ENCODE measurements at places on chromosomes 4 and X. TPM values are rescaled to one million over a fixed set of nuclear protein-coding genes. Genes with fewer than 3 reads are reported as not detected.

- DNase-seq, result no peak
- H3K27ac ChIP-seq, result no peak overlapping the region
- H3K4me3 ChIP-seq, result no peak overlapping the region
- no peaks in the 10 kb centered on the region for H3K27me3 ChIP-seq
These were observed 163.4 kb downstream of the PDGFRA start for GRCh38 chr4:54392479-54392878.

DNA sequence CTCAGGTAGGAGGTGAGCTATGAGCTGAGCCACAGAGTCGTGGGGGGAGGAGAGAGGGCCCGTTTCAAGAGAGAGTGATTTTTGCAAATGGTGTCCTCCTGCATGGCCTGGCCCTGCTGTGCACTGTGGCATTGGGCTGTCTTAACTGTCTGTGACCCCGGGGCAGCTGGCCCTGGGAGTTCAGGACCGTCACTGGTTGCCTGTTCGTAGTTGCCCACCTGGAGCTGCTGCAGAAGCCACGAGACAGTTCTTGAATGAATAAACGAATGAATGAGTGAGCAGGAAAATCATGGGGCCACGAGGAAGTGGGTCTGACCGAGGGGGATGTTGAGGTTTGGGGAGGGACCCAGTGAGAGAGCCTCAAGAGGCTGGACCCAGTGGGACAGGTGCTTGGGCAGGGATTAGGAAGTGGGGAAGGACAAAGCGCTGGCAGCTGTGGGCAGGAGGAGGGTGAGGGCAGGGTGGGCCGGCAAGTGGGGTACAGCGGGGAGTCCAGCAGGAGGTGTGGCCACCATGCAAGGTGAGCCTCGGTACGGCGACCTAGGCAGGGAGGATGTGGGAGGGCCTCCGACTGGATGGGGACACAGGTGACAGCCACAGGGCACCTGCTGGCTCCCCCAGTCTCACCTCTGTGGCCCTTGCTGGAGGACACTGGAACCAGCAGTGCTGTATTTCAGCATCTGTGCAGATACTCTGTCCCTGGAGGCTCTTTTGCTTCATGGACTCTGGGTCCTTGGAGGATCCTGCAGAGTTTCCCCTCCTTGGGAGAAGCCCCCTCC is 10.2 kb downstream of the RGS12 start:
- H3K4me1 ChIP-seq, result peaks cover 8% of the 10 kb centered on the region
- H3K27ac ChIP-seq, result no peak overlapping the region
- H3K36me3 ChIP-seq, result no peaks in the 10 kb centered on the region
- H3K27me3 ChIP-seq, result no peaks in the 10 kb centered on the region
- H3K4me3 ChIP-seq, result no peak overlapping the region

DNA sequence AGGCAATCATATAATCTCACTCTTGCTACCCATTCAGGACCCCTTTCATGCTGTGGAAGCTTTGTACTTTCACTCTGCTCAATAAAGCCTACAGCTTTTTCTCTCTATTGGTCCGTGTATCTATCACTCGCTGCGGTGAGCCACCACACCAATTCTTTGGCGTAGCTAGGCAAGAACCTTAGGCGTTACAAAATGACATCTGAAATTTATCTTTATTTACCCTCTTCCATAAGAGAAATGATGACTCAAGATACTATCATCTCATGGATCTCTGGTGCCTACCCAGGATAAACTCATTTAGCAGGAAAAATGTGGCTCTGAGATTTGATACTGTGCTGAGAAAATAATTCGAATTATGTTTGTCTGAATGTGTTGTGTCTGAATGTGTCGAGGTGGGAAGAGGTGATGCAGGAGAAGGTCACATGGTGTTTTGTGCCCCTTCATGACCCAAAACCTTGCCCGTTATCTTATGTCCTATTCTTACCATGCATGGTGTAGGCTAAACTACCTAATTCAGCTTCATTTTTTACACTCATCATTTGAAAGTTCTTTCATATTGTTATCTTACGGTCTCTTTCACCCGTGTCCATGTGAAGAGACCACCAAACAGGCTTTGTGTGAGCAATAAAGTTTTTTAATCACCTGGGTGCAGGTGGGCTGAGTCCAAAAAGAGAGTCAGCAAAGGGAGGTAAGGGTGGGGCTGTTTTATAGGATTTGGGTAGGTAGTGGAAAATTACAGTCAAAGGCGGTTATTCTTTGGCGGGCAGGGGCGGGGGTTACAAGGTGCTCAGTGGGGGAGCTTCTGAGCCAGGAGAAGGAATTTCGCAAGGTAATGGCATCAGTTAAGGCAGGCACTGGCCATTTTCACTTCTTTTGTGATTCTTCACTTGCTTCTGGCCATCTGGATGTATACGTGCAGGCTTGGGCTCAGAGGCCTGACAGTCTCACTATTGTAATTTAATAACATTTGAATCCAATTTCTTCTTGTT is 41.6 kb upstream of the GIMD1 start:
- H3K27me3 ChIP-seq, result no peaks in the 10 kb centered on the region
- no peaks in the 10 kb centered on the region for H3K4me1 ChIP-seq
- no peaks in the 10 kb centered on the region for H3K36me3 ChIP-seq

DNA sequence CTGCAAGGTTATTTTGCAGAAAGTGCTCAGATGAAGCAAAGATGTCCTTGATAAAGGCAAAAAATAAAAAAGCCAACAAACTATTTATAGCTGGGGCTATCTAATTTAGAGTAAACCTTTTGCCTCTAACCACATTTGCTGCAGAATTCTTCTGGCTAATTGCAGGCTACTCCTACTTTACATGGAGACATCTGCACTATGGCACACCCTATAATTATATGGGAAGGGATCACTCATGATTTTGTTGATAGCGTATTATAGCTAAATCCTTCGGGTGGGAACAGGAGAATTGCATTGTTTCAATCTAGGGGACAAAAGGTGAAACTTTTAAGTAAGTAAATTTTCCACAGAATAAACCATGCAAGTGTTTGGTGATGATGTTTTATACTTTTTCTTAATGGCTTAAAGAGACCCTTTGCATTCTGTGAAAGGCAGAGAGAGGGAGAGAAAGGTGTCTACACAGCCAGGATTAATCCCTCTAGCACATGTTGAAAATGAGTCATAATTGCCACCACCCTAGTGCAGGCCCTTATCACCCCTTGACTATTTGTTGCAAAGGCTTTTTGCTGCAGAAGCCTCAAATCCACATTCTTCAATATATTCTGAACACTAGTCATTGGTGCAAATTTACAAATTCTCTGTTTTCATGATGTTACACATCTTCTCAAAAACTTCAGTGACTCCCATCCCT is 221.3 kb upstream of the BMP3 start:
- no peak for DNase-seq
- no peaks in the 10 kb centered on the region for H3K36me3 ChIP-seq
- no peak overlapping the region for H3K27ac ChIP-seq
- no peak overlapping the region for H3K4me3 ChIP-seq

DNA sequence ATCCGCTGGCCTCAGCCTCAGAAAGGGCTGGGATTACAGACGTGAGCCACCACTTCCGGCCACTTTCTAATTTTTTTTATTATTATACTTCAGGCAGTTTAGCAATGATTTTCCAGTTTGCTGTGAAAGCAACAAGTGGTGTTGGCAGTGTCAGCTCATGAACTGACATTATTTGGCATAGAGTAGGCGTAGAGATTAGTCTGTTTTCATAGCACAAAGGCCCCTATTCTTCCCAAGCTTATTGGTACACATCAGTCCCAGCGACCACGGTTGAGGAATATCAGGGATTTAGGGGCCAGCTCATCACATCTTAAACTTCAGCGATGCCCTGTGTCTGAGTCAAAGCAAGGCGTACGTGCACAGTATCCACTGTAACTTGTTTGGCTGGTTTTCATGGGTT is 53.0 kb upstream of the RASSF6 start:
- no peaks in the 10 kb centered on the region for H3K27me3 ChIP-seq
- H3K27ac ChIP-seq, result no peak overlapping the region
- no peak overlapping the region for H3K4me3 ChIP-seq
- no peaks in the 10 kb centered on the region for H3K36me3 ChIP-seq
- H3K4me1 ChIP-seq, result no peaks in the 10 kb centered on the region

GRCh38 chr4:17426222-17426621 is 85.7 kb downstream of the QDPR start:
- H3K4me3 ChIP-seq, result no peak overlapping the region
- no peaks in the 10 kb centered on the region for H3K4me1 ChIP-seq
- H3K36me3 ChIP-seq, result no peaks in the 10 kb centered on the region

- no peak for DNase-seq
- H3K27me3 ChIP-seq, result no peaks in the 10 kb centered on the region
These were observed 72.1 kb upstream of the IGFBP7 start for GRCh38 chr4:57182132-57182874.

The UBA1 gene
- total RNA-seq, result 142 TPM

DNA sequence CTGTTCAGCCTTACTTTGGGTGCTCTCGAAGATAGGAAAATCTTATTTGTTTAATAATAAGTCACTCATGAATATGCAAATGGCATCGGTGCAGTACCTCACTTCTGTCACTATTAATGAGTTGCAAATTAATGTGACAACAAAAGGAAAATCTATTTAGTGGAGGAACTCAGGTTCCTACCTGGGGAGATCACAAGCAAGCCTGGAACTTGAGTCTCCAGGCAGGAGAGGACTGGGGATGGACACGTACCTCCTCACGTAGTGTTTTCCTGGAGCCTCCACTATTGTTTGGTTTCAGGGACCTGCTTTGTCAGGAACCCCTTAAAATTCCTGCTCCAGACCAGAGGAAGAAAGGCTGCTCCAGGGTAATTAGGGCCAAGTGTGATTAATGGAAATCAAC is 82.1 kb downstream of the BCOR start:
- no peaks in the 10 kb centered on the region for H3K4me1 ChIP-seq
- no peaks in the 10 kb centered on the region for H3K36me3 ChIP-seq
- no peak overlapping the region for H3K4me3 ChIP-seq
- H3K27ac ChIP-seq, result no peak overlapping the region
- no peaks in the 10 kb centered on the region for H3K27me3 ChIP-seq

GRCh38 chr4:153257151-153257620 is 52.9 kb downstream of the TRIM2 start:
- DNase-seq, result peak; percentile 51
- no peak overlapping the region for H3K27ac ChIP-seq
- H3K36me3 ChIP-seq, result no peaks in the 10 kb centered on the region
- no peak overlapping the region for H3K4me3 ChIP-seq
- no peaks in the 10 kb centered on the region for H3K27me3 ChIP-seq

The P2RY8 gene
- 0.59 TPM for total RNA-seq

GRCh38 chrX:1455948-1456280 is 3.2 kb upstream of the ASMTL start:
- H3K4me1 ChIP-seq, result peaks cover 10% of the 10 kb centered on the region
- no peak for DNase-seq
- no peaks in the 10 kb centered on the region for H3K27me3 ChIP-seq
- no peak overlapping the region for H3K4me3 ChIP-seq
- no peak overlapping the region for H3K27ac ChIP-seq
- H3K36me3 ChIP-seq, result no peaks in the 10 kb centered on the region

DNA sequence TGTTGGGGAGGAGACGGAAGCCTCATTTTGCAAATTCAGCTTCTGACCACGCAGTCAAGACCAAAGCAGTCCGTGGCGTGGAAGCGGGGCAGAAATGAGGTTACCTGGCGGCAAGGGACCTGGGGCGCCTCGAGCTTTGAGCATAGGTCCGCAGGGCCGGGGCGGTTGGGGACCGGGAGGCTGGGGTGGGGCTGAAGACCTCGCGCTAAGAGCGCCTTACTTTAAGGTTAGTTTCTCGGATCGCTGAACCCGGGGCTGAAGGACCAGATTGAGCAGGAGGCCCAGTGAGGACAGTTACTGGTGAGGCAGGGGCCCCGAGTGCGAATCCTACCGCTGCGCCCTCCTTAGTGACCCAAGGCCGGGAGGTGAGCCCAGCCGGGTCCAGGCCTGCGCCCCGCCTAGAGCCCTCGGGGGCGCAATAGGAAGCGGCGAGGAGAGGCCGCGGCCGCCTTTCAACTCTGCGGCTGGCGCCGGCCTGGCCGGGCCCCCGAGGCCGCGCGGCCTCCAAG is 7.5 kb downstream of the MSX1 start:
- no peak for DNase-seq
- H3K27me3 ChIP-seq, result peaks cover 10% of the 10 kb centered on the region
- no peaks in the 10 kb centered on the region for H3K36me3 ChIP-seq

The APLN gene
- 1.3 TPM for total RNA-seq

GRCh38 chr4:174314770-174315169 is 31.1 kb downstream of the CEP44 start:
- H3K27ac ChIP-seq, result no peak overlapping the region
- no peaks in the 10 kb centered on the region for H3K36me3 ChIP-seq
- DNase-seq, result no peak
- H3K27me3 ChIP-seq, result no peaks in the 10 kb centered on the region
- no peaks in the 10 kb centered on the region for H3K4me1 ChIP-seq

DNA sequence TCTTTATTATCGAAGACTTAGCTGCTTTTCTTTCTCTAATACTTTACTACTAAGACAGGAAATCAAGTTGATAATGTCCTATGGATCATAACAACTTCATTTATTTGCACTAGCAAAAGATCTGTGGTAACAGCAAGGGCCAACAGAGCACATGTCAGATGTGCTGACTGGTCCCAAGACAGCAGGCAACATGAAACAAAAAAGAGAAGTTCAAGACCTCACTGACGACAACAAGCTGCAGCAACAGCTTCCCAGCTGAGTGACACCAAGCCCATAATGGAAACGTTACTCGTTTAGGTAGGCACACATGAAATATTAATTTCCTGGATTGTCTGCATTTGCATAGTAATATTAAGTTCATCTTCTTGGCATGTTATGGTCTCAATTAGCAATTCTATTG is 126.9 kb downstream of the UNC5C start:
- DNase-seq, result no peak
- no peaks in the 10 kb centered on the region for H3K4me1 ChIP-seq
- no peak overlapping the region for H3K27ac ChIP-seq
- no peaks in the 10 kb centered on the region for H3K36me3 ChIP-seq
- no peaks in the 10 kb centered on the region for H3K27me3 ChIP-seq

GRCh38 chr4:110245577-110245976 is 47.2 kb upstream of the ELOVL6 start:
- no peaks in the 10 kb centered on the region for H3K36me3 ChIP-seq
- no peak overlapping the region for H3K27ac ChIP-seq
- H3K4me3 ChIP-seq, result no peak overlapping the region
- H3K27me3 ChIP-seq, result no peaks in the 10 kb centered on the region
- H3K4me1 ChIP-seq, result no peaks in the 10 kb centered on the region

- no peaks in the 10 kb centered on the region for H3K27me3 ChIP-seq
- no peaks in the 10 kb centered on the region for H3K36me3 ChIP-seq
- no peak for DNase-seq
- no peaks in the 10 kb centered on the region for H3K4me1 ChIP-seq
These were observed 74.1 kb upstream of the WDR44 start for GRCh38 chrX:118271775-118272174.

DNA sequence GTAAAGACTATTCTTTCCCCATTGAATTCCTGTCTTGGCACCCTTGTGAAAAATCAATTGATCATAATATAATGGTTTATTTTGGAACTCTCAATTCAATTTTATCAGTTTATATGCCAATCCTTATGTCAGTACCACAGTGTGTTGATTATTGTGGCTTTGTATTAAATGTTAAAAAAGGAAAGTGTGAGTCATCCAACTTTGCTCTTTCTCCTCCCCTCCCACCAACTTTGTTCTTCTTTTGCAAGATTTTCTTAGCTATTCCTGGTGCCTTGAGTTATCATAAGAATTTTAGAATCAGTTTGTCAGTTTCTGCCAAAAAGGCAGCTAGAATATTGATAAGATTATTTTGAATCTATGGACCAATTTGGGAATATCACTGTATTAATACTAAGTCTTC is 11.2 kb upstream of the RNF175 start:
- no peaks in the 10 kb centered on the region for H3K4me1 ChIP-seq
- no peaks in the 10 kb centered on the region for H3K36me3 ChIP-seq
- no peak overlapping the region for H3K4me3 ChIP-seq
- H3K27me3 ChIP-seq, result no peaks in the 10 kb centered on the region
- no peak for DNase-seq
